CMK (cell line): ENCODE measurements at places on chromosomes 2 and 18.

GRCh38 chr2:181642086-181642485 lies 14.8 kb downstream of the CERKL start:
- DNase-seq = no peak

- DNase-seq = no peak
Measured at GRCh38 chr2:229582151-229582550, 132.2 kb downstream of the DNER start.

DNA sequence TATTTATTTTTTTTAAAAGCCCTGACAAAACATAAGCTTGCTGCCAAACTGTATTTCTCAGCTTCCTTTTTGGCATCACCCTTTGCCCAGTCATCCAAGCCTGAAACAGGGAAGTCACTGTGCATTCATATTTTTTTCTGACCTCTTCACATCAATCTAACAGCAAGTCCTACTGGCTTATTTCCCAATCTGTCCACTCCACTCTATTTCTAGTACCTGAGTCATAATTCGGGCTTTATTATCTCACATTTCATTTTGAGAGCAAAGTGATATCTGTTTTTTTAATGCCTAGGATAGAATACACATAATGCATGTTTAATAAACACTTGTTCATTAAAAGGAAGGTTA lies 5.1 kb downstream of the HNMT start:
- DNase-seq = no peak

- no peak for DNase-seq
Measured at GRCh38 chr2:133766164-133766832, 198.0 kb upstream of the NCKAP5 start.

GRCh38 chr2:212147921-212148513 lies 390.6 kb downstream of the ERBB4 start:
- no peak for DNase-seq

- DNase-seq = no peak
Measured at GRCh38 chr2:237511433-237511832, 24.4 kb downstream of the MLPH start.

DNA sequence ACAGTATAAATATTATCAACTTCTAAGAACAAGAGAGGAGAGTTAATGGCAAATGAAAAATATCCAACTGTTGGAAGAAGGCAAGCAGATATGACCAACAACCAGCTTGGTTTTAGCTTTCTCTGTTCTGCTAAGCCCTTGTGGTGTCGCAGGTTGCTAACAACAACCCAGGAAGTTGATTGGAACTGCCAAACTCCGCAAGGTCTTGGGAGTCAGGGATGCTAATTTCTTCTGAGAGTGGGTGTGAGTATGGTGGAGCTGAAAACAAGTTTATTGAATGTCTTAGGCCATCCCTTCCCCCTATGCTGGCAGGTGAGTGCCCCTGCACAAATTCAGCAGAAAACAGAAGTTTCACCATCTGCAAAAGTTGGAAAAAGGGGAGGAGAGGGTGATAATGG lies 17.5 kb downstream of the BZW1 start:
- DNase-seq = no peak

DNA sequence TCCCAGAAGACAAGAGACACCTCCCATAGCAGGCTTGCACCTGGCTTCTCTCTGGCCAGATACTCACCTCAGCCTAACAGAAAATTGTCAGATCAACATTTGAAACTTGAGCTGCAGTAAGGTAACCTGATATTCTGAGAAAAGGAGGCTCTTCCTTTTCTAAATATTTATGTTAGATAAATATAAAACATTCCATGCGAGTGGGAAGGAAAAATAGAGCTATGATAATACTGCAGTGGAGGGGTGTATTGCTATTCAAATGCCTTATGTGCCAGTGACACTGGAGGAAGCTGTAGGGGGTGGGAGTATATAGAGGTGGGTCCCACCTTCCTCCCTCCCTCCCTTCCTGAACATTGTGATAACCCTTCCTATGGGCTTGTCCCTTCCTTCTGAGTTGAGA lies 515.5 kb upstream of the CHAC2 start:
- DNase-seq = no peak

DNA sequence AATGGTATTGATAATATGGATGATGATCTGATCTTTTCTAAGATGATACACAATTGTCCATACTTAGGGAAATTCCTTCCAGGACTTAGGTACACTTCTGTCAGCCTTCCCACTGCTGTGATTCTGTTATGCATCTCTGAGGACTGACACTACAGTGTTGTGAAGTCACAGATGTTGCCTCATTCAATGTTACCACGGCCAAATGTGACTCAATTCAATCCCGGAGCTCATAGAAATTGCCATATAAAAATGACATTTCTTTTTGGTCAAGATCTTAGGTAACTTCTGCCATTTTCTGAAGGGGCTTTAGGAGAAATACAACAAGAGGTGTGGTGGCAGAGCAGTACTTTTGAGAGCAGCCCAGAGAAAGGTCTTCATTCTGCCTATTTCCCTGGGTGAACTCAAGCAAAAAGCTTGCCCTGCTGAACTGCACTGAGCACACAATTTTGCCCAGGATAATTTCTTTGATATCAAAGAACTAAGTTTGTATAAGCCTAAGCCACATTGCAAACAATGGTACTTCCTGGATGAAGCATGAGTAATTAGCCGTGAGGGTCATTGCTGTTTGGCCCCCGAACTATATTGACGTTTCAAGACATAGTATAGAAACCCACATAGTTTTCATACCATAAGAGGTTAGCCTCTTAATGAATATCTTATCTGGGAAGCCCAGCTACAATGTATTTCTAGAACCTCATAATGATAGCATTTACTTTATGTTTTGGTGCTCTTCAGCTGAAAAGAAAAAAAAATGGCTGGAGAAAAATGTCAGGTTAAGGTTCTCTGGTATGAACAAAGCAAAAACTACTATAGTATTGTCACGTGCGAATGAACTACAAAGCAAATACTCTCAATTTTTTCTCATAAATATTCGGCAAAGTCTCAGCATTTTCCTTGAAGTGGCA lies 437.4 kb downstream of the MEIS1 start:
- DNase-seq = no peak

GRCh38 chr2:238884122-238884811 lies 36.4 kb downstream of the TWIST2 start:
- no peak for DNase-seq

DNA sequence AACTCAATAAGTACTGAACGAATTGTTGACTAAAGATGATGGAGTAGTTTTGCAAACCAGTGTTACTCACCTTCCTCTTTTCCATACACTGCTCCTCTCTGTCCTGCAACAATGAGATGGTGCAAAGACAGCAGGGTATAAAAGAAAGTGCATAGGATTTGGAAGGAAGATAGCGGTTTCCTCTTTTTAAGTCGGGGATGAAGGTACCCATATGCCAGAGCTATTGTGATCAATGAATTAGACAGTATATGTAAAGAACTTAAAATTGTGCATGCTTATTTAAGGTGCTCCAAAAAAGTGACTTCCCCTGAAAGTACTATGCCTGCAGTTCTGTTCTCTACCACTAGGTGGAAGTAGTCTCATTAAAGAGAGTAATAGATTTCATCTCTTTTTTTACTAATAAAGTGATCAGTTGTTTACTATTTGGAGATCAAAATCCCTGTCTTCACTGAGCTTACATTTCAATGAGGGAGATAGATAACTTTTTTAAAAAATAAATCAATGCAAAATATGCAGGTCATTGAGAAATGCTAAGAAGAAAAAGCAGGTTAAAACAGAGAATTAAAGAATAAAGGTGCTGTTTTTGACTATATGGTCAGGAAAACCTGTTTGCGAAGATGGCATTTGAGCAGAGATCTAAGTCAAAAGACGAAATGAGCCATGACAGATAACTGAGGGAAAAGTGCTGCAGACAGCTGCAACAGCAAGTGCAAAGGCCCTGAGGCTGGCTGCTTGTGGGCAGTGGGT lies 339.7 kb upstream of the SLC14A2 start:
- DNase-seq = peak; percentile 4

- no peak for DNase-seq
Measured at GRCh38 chr2:99297994-99298393, 3.0 kb downstream of the LYG1 start.

DNA sequence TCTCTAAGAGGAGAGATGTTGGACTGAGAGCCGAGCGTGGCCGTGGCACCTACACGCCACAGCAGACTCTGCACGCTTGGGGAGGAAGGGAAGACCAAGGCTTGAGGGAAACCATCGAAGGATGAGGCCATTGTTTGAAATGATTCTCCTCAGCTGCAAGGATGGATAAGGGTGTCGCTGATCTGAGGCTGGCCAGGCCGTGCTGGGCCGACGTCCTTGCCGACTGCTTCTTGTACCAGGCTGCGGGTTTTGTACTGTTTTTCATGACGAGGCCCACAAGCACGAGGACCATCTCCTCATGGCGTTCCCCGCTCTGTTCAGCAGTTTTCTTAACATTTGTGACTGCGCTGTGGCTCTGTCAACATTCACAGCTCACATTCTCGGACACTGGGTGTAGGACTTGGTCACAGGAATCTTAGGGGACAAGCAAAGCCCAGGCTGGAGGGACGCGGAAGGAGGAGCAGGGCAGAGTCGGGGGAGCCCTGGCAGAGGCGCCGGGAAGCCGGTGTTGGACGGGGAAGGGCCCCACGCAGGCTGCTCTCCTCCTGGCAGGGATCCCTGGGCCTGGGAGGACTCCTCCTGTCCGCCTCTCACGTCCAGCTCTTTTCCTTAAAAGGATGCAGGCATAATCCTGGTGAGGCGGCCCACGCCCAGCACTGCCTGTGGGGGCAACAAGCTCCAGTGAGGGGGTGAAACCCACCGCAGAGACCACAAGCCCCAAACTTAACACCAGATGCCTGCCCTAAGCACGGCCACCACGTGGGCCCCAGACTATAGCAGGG lies 259.0 kb upstream of the SALL3 start:
- no peak for DNase-seq

DNA sequence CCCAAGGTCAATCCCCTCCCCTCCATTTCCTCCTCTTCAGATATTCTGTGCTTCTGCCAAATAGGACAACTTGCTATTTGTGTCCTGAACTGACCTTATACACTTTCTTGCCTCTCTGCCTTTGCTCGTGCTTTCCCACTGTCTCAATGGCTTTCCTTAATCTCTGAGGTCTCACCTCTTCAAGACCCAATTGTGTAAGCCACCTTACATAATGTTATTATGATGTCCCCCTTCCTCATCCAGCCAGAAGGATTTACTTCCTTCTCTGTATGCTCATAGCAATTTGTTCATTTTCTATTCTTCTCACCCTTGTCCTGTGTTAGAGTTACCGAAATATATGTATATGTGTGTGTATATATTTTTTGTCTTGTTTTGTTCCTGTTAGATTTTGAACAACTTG lies 26.9 kb upstream of the DARS1 start:
- no peak for DNase-seq

- no peak for DNase-seq
Measured at GRCh38 chr18:41745166-41746049, 209.6 kb upstream of the PIK3C3 start.

- no peak for DNase-seq
Measured at GRCh38 chr2:62071126-62071598, 124.8 kb upstream of the B3GNT2 start.

DNA sequence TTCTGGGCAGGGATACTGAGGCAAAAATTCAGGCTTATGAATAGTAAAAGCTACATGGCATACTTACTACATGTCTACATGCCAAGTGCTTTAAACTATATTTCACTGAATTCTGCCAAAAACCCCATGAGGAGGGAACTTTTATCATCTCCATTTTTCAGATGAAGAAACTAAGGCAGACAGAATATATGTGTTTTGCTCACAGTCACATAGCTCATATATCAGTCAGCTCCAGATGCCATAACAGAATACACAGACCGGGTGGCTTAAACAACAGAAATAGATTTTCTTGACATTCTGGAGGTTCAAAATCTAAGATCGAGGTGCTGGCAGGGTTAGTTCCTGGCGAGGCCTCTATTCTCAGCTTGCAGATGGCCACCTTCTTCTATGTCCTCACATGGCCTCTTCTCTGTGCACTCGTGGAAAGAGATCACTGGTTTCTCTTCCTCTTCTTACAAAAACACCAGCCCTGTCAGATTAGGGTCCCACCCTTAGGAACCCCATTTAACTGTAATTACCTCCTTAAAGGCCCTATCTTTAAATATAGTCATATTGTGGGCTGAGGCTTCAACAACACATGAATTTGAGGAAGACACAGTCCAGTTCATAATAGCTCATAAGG lies 27.1 kb upstream of the CREB1 start:
- DNase-seq = no peak

GRCh38 chr2:20382965-20383810 lies 32.5 kb upstream of the PUM2 start:
- no peak for DNase-seq

GRCh38 chr2:231483398-231484329 lies 19.4 kb upstream of the NCL start:
- DNase-seq = no peak

GRCh38 chr2:228575897-228576296 lies 394.4 kb upstream of the SPHKAP start:
- no peak for DNase-seq

DNA sequence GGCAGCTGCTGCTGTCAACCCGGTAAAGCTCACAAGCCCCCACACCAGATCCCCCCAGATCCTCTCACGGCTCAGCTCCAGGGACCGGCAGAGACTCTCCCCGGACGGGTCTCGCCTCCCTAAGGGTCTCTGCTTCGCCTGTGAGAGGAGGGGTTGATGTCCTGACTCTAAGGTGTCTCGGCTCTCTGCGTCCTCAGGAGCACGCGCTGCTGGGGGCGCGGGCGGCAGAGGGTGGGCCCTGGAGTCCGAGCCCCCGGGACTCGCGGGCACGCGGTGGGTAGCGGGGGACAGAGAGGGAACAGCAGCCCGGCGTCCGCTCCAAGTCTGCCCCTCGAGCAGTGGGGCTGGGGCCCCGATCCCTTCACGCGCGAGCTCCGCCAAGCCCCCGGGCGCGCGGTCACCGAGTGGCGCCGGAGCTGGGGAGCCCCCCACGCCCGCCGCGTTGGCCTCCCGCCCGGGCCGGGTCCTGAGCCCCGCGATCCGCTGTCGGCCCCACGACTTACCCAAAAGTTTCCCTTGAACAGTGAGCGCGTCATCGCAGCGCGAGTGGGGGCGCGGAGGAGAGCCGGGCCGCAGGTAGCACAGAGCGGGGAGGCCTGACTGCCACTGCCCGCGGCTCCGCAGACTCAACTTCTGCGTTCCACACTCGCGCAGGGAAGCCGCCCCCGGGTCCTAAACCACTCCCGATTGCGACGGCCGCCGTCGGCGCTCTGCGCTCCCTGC lies at the start of gene PSTPIP2:
PSTPIP2 (minus strand) TSS at position 608 of the 723 bp plus-strand sequence; CDS start at position 536, 72 bp downstream.
- no peak for DNase-seq

DNA sequence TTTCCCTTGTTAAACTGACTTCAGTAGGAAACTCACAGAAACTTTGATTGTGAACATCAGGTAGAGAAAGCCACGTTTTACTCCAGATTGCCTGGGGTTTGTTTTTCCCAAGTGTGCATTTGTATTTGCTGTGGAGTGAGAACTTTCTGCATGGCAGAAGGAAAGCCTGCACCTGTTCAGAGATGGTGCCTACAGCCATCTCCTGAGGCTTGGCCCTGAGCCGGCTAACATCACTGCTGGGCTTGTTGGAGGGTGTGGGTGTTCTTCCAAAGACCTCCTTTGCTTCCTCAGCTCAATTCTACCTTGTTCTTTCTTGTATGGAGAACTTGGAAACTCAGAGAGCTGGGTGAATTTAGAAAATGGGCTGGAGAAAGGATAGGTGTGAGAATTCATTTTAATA lies 16.1 kb downstream of the KCNS3 start:
- DNase-seq = no peak

- no peak for DNase-seq
Measured at GRCh38 chr2:148640767-148641166, 3.8 kb upstream of the EPC2 start.

- DNase-seq = no peak
Measured at GRCh38 chr2:223923976-223924375, 21.2 kb downstream of the WDFY1 start.
